ENCODE measurements at places on chromosomes 4 and X. TPM values are rescaled to one million over a fixed set of nuclear protein-coding genes. Genes with fewer than 3 reads are reported as not detected.

The SLC9A7 gene
- total RNA-seq: 11.3 TPM

The KCND1 gene
- 3.6 TPM for total RNA-seq

The TSPAN7 gene
- total RNA-seq: 0.31 TPM

The GAB1 gene
- 27.6 TPM for total RNA-seq

The SPATA4 gene
- not detected for total RNA-seq

The LEF1 gene
- total RNA-seq: 2.5 TPM

The MAGEA4 gene
- total RNA-seq: not detected

The CXCL13 gene
- total RNA-seq: not detected

The CT45A10 gene
- total RNA-seq: not detected

The RHOXF1 gene
- not detected for total RNA-seq

The RBM47 gene
- total RNA-seq: 0.28 TPM

The OTC gene
- not detected for total RNA-seq

The TCEAL9 gene
- total RNA-seq: 48.6 TPM

The KIT gene
- 9.4 TPM for total RNA-seq

The PLXNB3 gene
- total RNA-seq: not detected

The ASB5 gene
- not detected for total RNA-seq

The SLC38A5 gene
- total RNA-seq: 112 TPM
